ENCODE measurements at places on chromosomes 12 and 14.

DNA sequence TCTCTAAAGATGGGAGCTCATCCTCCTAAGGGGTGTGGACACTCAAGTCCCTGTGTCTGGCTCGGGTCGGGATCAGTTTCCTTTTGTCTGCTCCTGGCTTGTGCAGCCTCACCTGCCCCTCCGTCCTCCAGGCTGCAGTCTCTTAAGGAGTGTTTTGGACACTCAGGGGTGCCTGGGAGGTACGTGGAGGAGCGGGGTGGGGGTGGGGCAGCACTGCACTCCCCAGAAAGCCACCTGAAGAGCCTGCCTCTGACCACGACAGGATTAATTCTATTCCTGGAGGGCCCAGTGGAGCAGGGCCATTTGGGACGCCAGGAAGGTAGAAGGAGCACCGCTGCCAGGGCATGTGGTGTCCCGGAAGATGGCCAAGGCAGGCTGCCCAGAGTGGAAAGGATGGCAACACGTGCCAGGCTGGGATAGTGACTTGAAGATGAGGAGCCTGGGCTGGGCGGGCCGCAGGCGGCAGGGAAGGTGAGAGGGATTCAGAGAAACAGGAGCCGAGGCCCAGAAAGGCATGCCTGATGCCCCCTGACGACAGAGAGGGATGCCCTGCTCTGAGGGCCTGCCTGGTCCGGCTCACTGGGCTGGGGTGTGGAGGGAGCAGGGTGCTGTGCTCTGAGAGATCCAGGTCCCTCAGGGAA is 14.8 kb upstream of the LRTM2 start:
- no peak for DNase-seq

DNA sequence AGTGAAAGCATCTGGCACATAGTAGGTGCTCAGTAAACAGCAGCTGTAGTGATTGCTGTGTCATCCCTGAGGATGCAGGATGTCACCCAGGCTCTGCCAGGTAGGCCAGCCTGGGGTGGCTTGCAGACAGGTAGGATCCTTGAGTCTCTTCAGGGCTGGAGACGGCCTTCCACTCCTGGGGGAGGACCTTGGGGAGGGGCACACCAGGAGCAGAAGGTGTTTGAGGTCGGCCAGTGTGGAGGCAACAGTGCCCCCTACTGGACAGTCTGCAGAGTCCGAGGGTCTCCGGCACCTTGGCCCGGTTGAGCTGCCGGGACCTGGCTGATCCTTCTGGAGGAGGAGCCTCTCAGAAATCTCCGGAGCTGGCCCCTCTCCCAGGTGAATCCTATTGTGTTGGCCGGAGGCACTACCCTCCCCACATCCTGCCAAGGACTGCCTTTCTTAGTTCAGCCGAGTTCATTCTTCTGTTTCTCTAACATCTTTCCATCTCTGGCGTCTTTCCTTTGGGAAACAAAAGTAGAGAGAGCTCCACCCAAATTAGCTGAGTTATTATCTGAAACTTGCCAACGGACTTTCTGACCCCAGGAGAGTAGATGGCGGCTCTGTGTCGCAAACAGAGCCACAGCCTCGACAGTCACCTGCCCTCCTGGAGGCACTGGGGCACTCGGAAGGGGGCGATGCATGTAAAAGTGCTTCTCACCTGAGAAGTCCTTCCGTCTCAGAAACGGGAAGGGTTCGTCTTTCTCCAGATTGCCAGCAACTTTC is 41.8 kb upstream of the CLMN start:
- peak; percentile 66 for DNase-seq

DNA sequence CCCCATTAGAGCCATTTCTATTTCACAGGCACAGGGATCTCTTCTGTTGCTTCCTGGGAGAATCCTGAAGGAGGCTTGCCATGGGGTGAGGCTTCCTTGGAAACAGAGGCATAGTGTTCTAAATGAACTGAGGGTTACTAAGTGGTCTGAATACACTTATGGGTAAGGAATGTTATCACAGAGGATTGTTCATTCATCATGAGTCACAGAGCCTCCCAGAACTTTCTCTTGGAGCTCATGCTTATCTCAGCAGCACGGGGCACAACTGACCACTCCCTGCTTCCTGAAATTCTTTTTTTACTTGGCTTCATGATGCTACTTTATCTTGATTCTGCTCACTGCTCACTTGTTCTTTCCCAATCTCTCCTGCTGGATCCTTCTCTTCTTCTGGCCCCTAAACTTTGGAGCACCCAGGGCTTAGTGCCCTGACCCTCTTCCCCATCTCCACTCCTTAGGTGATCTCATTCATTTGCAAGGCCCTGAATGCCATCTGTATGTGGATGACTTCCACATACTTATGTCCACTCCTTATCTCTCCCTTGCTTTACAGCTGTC is 57.9 kb downstream of the ANO6 start:
- no peak for DNase-seq

DNA sequence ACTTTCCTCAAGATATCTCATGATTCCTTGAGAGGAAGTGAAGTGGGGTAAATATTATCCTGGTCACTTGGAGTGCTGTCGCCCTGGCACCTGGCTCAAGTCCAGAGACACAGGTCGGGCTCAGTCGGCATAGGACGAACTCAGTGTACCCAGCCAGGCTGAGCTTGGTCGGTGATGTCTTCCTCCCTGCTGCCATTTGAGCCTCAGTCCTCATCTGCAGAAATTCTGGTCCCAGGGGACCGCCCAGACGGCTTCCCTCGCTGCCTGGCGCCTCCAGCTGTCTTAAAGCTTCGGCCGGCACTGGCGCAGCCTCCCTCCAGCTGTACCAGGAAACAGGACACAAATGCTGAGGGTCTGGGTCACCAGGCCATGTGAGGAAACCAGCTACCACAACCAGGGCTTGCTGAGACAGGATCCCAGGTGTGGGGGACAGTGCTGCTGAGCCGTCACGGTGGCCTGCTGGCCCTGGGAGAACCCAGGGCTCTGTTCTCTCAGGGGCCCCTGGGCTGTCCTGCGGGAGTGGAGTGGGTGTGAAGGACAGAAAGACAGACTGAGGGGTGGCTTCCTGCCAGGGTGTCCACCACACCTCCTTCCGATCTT is 5.0 kb upstream of the KLC1 start:
- DNase-seq = no peak

DNA sequence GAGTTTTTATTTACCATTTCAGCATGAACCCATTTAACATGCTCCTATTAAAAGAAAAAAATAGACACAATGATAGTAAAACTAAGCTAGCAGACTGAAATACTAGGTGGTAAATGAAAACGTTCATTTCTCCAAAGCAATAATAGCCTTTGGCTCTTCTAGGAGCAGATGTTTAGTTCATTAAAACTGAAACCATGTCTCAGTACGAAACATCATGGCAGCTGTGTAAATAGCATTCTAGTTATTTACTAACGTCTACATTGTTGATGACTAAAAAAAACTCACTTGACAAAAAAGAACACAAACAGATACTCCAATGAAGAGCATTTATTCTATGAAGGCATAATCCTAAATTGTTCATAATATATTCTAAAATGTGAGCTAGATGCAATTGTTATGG is 17.9 kb downstream of the RECQL start:
- no peak for DNase-seq

DNA sequence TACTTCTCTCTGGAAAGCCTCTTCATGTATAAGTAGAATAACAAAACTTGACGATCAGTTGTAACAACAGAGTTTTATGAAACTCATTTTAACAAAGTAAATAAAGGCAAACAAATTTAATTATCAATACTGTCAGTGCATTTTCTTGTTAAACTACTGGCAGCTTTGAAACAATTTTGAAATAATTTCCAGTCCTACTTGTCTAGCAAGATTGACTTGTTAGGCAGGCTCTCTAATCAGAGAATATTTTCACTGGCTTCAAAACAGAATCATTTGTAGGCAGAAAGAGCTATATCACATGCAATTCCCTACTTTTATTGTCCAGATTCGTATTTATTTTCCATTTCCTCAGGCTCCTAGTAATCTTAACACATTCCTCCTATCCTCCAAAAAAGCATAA is 45.9 kb upstream of the SLC6A13 start:
- no peak for DNase-seq

- no peak for DNase-seq
Measured at GRCh38 chr12:123571343-123571813, 13.0 kb upstream of the TMED2 start.

DNA sequence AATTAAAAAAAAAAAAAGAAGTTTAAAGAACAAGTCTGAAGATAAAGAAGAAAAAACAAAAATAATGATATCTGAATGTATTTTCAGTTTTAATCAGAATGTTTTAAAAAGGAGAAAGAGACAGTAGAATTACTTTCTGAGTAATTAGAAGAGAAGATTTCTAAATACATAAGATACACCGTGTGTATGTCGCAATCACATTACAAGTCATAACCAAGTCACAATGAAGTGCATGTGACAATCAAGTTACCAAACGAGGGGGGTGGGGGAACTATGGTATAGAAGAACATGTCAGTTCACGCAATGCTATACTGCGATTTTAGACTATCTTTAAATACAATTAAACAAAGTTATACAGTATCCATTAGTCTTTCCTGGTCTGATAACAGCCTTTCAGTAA is 1464.1 kb upstream of the FLRT2 start:
- DNase-seq = no peak

DNA sequence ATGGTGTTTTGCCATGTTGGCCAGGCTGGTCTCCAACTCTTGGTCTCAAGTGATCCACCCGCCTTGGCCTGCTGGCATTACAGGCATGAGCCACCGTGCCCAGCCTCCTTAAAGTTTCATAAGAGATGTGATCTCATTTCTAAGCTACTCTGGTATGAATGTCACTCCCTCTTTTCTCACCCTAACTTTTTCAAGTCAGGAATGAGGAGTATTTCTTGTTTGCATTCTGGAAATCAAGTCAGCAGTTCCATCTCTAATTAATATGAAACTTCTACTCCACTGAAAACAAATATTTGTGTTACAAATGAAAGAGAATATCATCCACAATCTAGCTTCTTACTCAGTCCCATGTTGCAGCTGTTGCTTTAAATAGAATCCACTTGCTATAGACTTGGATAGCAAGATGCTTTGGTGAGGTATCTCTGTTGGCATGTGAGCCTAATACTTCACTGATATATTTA is 61.3 kb downstream of the ARF6 start:
- peak; percentile 28 for DNase-seq

DNA sequence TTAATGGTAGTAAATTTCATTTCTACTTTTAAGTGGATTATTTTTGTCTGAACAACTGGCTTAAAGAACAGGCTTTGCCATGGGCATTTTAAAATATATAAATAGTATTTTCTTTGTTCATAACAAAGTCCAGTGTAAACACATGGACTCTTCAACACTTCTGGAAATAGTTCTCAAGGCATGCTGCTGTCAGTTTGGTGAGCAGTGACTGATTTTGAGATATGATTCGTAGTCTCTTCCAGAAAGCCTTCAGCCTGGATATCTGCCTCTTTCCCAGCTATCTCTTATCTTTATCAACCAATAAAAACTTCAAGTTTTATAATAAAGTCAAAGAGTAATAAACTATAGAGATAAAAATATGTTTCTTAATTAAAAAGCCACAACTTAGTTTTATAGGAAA is 110.7 kb downstream of the NAV3 start:
- DNase-seq = no peak

- DNase-seq = no peak
Measured at GRCh38 chr12:109719123-109720022, 5.7 kb downstream of the FAM222A start.

GRCh38 chr14:58353516-58354299 is 42.0 kb upstream of the TOMM20L start:
- no peak for DNase-seq

DNA sequence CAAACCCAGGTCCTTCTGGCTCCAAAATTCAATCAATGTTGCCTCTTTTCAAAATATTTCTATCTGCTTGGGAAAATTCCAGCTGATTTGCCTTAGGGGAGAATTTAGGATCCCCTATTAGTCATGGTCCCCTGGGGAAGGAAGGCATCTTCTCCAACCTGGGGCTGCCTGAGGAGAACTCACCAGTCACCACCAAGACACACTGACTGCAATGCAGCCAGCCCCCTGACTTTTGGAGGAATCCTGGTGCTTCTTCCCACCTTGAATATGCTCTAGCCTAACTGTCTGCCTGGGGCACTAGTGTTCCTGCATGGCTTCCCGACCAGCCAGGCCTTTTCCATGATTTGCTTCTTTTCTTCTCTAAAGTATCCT is 71.8 kb upstream of the BCL2L14 start:
- DNase-seq = no peak

- DNase-seq = peak; percentile 12
Measured at GRCh38 chr12:52428121-52428520, 6.0 kb downstream of the KRT75 start.

- no peak for DNase-seq
Measured at GRCh38 chr12:114476159-114476558, 70.2 kb upstream of the TBX5 start.

DNA sequence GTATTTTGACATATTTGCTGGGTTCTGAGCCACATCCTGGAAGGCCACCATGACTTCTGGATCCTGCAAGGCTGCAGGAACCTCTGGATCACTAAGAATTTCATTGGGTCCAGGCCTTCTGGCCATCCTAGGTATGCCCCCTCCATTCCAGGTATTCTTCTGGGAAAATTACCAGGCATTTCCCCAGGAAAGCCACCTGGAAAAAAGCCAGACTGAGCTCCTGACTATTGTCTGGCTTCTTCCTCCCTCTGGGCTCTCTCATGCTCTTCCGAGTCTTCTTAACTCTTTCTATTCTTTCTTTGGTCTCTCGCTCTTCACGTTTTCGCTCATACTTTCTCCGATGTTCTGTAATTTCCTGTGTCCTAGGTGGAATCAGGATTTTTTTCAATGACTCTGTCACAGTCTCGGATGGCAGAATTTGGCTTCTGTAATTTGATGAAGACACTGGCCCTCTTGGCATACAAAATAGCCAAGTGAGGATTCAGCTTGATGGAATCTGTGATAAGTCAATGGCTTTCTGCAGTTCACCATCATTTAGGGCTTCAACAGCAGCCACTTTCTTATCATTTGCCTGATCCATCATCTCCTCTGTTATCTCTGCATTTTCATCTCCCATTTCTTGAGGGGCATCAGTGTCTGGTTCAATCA is 42.6 kb downstream of the ATP23 start:
- no peak for DNase-seq

DNA sequence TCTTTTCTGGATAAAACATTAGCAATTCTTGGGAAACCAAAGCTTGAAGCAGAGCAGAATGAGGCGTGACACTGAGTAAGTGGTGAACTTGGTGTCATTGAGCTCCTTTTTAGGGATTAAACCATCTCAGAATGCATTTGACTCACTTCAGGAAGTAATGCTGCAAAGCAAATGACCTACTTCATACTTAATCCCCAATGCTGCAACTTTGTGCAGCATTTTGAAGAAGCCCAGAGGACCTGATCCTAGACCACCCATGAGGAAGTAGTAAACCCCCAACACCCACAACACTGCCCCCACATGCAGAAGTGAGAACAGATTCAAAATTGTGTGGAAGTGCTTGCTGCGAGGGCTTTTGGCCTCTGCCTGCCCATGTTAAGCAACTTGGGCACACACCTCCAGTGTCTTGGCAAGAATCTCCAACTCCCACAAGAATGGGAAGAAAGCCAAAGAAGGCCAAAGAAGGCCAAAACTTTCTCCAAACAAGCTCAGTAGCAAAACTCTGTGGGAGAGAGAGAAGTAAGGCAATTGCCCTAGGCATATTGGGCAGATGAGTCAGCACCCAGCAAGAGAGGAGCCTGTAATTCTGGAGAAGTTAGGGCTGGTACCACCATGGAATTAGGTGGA is 69.2 kb upstream of the ETV6 start:
- DNase-seq = no peak
